ENCODE measurements at places on chromosomes 7 and 10.

GRCh38 chr10:80648106-80648505 is 110.4 kb downstream of the SH2D4B start:
- DNase-seq = no peak

DNA sequence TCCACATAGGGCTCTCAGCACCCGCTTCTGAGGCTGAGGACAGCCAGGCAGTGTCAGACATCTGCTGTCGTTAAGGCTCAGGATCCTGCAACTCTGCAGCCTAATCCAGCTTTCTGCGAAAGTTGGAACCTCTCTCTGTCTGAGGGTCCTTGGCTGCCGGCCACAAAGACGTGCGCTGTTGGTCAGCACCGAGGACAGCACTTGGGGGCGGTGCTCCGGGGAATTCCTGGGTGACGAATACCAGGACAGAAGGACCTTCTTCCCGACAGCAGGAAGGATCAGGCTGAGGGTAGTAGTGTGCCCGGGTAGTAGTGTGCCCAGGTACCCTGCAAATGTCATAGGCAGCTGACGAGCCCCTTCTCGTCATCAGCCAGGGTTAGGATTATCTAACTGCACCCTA is 16.0 kb upstream of the RASGEF1A start:
- no peak for DNase-seq

DNA sequence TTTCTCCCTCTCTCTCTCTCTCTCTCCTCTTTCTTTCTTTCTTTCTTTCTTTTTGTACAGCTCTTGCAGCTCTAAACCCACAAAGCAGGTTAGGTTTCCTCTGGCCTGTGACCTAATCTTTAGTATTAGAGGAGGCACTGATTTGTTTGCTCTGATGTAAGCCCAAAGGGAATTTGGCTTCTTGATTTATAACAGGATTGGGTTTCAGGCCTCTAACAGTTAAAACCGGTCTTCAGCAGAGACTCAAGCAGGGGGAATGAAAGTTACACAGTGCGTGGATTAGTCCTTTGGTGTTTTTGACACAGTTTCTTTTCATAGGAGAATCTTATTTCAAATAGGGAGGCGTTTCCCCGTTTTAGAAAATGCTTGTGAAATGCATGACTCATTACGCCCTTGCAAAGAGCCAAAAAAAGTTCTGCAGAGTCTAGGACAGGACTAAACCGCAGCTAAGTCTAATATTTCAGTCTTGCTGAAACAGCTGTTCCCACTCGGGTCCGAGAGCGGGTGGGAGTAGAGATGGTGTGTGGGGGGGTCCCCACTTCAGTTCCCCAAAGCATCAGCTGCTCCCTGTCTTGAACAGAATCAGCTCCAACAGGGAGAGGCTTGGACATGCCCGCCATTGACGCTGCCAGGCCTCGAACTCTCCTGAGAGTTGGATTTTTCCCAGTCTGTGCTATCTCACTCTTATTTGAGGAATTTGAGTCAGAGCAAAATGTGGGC is 296.5 kb upstream of the PITRM1 start:
- DNase-seq = peak; percentile 91

DNA sequence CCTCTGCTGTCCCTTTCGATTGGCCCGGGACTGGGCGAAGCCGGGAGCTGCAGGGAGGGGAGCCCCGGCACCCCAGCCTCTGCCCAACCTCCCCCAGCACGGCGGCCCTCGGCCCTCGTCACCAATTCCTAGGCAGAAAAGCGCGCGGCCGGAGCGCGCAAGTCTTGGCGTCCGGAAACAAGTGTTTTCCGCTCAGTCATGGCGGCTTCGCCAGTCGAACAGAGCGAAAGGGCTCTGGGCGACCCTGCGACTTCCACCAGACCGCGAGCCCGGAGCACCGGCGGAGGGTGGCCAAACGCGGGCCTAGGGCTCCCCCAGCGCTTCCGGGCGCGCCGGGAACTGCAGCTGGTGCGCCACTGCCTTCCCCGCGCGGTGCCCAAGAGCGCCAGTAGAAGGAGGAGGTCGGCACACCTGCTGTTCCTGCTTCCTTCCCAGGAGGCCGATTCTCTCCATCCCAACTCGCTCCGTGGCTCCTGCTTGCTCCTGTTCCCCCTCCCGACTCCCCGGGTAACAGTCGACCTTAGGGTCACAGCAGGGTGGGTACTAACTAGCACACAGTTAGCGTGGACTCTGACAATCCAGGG is 729.9 kb downstream of the ZWINT start:
- DNase-seq = peak; percentile 32

- DNase-seq = no peak
Observed at GRCh38 chr10:3081383-3081981, 14.1 kb downstream of the PFKP start.

- DNase-seq = no peak
Observed at GRCh38 chr10:29253690-29254029, 35.2 kb upstream of the LYZL1 start.

- no peak for DNase-seq
Observed at GRCh38 chr7:46253520-46253919, 332.4 kb upstream of the IGFBP3 start.

GRCh38 chr10:1745780-1746456 is 8.6 kb upstream of the ADARB2 start:
- DNase-seq = no peak

DNA sequence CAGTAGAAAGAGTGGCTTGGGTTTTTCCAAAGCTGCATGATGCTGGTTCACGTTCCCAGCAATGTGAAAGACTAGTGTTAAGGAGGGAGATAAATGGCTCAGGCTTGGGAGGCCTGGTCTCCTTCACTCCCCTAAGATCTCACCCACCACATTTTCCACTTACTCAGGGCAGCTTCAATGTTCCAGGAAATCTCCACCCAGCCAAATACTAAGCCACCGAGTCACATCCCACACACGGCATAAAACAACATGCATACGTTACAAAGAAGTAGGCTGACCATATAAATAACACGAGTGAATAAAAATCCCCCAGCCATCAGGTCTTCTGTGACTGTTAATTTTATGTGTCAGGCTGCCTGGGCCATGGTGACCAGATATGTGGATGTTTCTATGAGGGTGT is 303.5 kb downstream of the SFMBT2 start:
- no peak for DNase-seq

- no peak for DNase-seq
Observed at GRCh38 chr10:131090761-131091661, 220.5 kb downstream of the TCERG1L start.
